Stimulated activated CD4-positive, alpha-beta T cell treated with anti-CD3 and anti-CD28 coated beads, TNF-alpha, amount 100 ng/mL, for 24 hours (primary cell): ENCODE measurements at places on chromosomes 11 and 22.
A peak's percentile ranks its signal among the peaks of the same experiment; 100 is the strongest.

DNA sequence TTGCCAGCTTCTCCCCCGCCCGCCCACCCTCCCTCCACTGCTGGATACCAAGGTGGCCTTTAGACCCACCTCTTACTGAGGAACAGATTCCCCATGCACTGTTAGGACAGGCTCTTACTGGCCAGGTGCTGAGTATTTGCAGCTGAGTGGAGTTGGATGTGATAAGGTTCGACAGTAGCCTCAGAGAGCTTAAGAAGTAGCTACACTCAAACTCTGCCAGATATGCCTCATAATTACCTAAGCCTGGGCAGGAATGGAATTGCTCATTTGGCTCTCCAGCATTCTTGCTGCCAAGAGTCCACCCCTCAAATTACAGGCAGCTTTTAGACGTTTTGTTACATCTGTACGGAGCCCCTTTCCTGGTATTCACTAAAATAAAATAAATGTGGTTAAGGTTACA, 9.6 kb downstream of the FAM181B start:
- no peak for DNase-seq

DNA sequence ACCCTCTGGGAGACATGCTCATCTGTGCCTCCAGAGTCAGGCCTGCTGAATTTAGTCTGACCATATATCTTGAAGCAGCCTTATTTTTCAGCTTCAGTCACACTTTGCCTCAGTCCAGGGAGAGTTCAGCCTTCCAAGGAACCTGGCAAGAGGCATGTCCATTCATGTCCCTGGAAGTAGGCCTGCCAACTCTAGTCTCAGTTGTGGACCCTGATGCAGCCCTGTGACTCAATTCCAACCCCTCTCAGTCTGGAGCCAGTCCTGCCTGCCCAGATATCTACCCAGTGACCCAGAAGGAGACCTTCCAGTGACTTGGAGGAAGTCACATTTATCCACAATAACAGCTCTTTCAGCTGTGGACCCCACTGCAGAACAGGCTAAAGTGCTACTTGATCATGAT, 566.6 kb downstream of the TMEM135 start:
- DNase-seq = no peak

DNA sequence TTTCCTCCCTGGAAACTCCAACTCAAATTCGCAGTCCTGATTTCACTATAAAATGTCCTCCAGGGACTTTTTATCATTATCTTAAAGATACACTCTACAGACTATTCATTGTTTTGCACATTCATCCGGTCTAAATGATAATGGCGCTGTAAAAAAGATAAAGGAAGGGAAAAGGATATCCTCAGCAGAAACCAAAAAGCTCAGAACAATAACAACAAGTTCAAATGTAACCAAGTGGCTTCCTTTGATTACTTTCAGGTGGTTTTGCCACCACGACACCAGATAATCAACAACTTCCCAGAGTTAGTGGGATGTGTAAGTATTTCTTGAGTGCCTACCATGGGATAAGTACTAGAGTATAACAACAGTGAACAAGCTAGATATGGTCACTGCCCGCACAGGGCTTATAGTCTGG, 26.3 kb downstream of the PRCP start:
- DNase-seq = no peak

- no peak for DNase-seq
Measured at GRCh38 chr11:33956611-33957010, 64.7 kb upstream of the LMO2 start.

GRCh38 chr22:22872722-22873708, 14.6 kb upstream of the IGLL5 start:
- DNase-seq = no peak

DNA sequence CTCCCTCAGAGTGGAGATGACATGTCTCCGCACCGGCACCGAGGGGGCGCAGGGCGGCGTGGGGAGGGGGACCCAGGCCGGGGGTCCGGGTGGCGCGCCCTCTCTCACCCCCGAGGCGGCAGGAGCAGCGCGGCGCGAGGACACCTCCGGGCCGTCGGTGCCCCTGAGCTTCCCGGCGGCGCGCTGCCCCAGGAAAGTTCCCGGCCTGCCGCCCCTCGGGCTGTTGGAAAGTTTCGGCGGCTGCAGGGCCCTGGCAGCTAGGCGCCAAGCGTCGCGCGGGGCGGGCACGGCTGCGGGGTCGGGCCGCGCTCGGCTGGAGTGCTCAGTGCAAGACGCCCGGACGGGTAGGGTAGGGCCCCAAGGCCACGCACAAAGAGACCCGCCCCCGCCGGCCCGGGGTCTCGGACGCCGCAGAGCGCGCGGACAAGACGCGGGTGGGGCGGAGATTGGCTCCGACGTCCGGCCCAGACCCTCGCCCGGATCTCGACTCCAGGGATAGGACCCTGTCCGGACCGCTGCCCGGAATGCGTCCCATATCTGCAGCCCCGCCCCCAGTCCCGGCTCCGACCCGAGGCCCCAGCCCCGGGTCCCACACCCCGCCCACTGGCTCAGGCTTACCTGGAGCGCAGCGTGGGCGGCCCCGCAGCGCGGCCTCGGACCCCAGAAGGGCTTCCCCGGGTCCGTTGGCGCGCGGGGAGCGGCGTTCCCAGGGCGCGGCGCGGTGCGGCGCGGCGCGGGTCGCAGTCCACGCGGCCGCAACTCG, 471 bp downstream of the ARVCF start:
- peak; percentile 14 for DNase-seq

- no peak for DNase-seq
Measured at GRCh38 chr11:84142411-84142810, 856.2 kb upstream of the CCDC90B start.

- DNase-seq = no peak
Measured at GRCh38 chr22:43826142-43827002, 14.3 kb upstream of the EFCAB6 start.

GRCh38 chr11:47518212-47518964, 34.5 kb downstream of the CELF1 start:
- DNase-seq = no peak

DNA sequence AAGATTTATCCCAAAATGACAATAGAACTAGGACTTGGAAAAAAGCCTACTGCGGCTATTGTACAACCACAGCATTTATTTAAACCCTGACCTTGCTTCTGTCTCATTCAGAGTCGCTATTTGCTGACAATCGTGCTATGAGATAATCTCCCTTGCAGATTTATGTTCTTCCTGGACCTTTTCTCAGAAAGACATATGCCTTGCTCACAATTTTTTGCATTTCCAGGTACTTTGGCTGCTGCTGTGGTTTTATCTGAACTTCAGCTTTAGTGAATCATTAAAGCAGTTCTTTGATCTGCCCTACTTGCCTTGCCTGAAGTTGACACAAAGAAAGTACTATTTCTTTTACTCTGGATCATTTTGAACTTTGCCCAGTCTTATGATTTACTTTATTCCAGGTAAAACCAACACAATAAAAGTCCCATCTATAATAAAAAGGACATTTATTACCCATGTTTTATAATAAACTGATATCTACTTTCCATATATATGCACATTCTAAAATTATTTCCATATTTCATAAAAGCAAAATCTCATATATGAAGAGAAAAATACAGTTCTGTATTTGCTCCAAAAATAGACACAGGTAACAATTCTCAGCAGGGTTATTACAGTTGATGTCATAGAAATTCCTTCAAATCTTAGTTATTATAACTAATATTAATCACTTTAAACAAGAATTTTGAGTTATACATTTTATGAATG, 63.4 kb upstream of the CARD18 start:
- no peak for DNase-seq

DNA sequence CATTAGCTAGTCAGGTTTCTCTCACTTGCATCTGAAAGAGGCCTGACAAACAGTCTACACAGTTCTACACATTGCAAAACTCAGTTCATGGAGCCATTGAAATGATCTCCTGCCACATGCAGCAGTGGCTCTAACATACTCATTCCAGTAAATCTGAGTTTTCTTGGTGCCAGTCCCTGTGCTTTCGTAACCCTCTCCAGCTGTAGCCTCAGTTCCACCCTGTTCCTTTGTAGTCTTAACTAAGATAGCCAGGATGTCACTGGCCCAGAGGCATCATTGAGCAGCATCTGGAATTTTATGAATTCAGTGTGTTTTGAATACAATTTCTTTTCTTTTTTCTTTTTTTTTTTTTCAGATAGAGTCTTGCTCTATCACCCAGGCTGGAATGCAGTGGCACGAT, 37.4 kb upstream of the ZBED5 start:
- no peak for DNase-seq

DNA sequence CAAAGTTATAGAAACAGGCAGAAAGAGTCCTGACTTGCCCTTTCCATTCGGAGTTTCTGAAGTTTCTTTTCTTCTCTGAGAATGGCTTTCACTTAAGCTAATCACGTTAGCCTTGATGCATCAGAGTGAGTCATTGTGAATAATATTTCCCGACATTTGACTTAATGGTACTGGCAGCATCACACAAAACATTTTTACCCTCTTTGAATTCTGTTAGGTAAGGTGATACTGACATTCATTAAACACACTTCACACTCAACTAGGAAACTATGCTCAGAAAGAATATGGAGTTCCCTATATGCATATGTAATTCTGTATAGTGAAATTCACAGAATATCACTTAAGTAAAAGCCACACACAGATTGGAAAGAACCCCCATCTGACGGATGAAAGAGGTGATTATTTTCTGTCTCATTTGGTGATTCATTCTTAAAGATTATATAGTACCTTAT, 120.8 kb upstream of the ARHGAP20 start:
- no peak for DNase-seq

GRCh38 chr22:50529897-50530579, at the start of gene TYMP:
Gene TYMP (minus strand): TSS chr22:50530012. CDS start chr22:50529709, 303 bp downstream.
- DNase-seq = no peak

- no peak for DNase-seq
Measured at GRCh38 chr11:19646308-19646707, 66.3 kb upstream of the NAV2 start.

DNA sequence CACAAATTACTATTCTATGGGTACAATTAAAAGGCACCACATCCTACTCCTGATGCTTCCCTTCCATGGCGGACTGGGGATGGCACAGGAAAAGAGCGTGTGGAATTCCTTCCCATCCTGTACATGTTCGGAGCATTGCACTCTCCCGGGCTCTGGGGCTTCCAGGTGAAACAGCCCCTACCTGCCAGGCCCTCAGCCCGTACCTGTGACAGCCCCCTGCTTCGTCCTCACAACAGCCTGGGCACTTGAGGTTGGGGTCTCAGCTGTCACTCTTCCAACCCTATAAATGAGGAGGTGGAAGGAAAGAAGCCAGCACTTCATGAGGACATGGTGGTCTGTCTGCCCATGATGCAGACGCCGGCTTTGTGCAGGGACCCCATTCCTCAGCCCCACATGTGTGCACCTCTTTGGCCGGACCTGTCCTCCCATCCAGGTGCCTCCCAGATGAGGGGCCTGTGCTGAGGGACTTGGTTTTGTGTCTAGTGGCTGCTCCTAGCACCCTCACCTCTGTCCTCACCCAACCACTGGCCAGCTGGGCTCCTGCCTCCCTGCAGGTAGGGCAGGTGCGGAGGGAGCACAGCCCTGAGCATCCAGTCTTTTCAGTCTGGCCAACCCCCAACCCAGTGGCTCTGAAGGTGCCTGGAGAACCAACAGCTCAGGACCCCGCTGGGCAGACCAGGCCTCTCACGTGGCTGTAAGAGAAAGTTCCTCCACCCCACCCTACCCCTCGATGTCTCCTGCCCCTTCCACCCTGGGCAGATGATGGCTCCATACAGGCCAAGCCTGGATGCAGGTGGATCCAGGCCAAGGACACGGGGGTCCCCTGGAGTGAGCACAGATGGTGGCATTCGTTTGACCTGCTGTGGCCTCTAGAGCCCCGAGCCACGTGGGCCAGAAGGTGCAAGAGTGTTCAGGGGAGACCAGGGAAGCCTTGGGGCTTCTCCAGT, 23.4 kb upstream of the WNT7B start:
- no peak for DNase-seq

DNA sequence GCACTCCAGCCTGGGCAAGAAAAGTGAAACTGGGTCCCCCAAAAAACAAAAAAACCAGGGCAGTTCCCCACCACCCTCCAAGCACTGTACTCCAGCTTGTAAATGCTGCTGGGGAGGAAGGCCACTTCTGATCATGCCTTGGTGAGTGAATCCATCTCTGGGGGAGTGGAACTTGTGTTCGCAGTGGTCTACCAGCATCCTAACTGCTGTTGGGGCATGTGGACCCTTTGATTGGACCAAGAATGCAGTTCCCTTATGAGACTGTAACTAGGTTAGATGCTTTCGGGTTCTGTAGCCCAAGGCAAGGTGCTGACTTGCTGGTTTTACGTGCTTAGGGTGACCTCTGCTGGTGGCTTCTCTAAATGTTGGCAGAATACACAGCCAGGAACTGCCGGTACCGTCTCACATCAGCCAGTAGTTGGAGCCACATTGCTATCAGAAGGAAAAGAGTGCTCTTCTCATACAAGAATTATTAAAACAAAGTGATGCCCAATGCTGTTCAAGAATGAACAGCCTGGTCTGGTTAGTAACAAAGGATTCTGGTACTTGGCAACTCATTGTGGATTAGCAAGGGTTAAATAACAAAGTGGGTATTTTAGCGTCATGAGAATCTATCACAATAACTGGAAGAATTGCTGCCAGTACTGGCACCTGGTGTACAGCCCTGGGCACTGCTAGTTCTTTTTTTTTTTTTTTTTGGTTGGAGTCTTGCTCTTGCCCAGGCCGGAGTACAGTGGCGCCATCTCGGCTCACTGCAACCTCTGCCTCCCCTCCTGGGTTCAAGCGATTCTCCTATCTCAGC, 13.0 kb downstream of the EIF1AD start:
- DNase-seq = peak; percentile 80

GRCh38 chr11:95443386-95443785, 212.4 kb upstream of the SESN3 start:
- DNase-seq = peak; percentile 14

- DNase-seq = no peak
Measured at GRCh38 chr11:34604145-34604544, 16.7 kb upstream of the EHF start.

DNA sequence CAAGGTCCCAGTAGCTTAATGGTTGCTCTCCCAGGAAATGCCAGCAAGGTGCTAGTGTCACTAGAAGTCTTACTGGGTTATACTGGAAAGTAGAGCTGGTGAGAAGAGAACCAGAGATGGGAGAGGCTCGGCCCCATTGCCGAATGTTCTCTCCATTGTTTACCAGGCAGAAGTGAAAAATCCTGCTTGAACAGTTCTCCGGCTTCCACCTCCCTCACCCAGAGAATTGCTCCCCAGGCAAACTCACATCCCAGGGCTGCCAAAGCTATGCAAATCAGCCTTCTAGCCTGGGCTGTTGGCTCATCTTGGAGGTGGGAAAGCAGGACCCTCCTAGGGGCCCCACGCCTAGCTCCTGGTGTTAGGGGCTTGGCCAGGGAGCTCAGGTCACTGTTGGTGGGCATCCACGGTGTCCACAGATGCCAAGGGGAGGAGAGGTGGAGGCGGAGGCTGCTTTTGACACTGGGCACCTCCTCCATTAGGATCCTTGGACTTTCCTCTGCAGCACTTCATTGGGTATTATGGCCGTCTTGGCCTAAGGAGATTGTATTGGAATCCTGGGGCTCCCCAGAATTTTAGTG, 20.1 kb downstream of the POU2F3 start:
- DNase-seq = no peak
